T-helper 2 cell (primary cell): ENCODE measurements at places on chromosomes 4 and X.

GRCh38 chr4:84681486-84682274 lies 98.8 kb downstream of the CDS1 start:
- no peak for DNase-seq

GRCh38 chr4:138182838-138183426 lies 59.2 kb downstream of the SLC7A11 start:
- no peak for DNase-seq

- DNase-seq: no peak
These were observed 39.7 kb downstream of the CPLX1 start for GRCh38 chr4:786074-786741.

GRCh38 chr4:155900381-155900780 lies 3.1 kb upstream of the TDO2 start:
- no peak for DNase-seq

DNA sequence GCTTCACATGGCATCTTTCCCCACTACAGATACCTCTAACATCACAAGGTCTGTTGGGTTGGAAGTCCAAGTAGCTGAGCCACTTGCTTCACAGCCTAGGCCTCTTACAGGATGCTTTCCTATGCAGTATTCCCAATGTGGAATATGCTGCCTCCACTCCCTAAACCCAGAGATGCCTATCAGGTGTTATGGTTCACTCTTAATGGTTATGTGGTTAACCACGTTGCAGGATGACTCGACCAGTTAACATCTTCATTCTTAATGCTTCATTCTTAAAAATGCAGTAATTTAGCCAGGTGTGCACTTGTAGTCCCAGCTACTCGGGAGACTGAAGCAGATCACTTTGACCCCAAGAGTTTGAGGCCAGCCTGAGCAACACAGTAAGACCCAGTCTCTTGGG lies 24.2 kb downstream of the HAUS3 start:
- no peak for DNase-seq

DNA sequence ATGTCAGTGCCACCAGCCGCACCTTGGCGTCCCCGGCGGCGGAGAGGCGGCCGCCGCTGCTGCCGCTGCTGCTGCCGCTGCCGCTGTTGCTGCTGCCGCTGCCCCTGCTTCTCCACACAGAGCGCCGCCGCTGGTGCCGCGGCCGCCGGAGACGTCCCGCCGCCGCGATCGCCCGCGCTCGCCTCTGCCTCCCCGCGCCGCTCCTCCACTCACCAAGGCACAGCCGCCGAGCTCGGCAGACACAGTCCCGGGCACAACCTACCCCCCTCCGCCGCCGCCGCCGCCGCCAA lies at the start of gene PPP3CA:
Gene PPP3CA, minus strand, starts transcription at position 260 of the 290 bp plus-strand sequence.
- no peak for DNase-seq

- no peak for DNase-seq
These were observed 5.1 kb downstream of the DTHD1 start for GRCh38 chr4:36286481-36286871.

GRCh38 chr4:118850488-118851173 lies 14.7 kb upstream of the SEC24D start:
- DNase-seq: no peak

- peak; percentile 11 for DNase-seq
These were observed 203.9 kb upstream of the LEF1 start for GRCh38 chr4:108372681-108373080.

DNA sequence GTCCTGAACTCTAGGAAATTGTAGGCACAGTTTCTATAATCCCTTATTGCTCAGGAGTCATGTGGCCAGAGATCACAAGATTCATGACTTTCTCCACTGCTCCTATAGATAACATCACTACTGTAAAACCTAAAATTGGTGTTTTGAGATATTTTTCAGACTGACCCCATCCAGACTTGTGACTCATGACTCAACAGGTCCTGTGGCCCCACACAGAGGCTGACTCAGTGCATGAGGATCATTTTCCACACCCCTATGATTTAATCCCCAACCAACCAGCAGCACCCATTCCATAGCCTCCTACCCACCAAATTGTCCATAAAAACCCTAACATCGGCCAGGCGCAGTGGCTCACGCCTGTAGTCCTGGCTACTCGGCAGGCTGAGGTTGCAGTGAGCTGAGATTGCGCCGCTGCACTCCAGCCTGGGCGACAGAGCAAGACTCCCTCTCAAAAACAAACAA lies 13.2 kb upstream of the XIAP start:
- no peak for DNase-seq

DNA sequence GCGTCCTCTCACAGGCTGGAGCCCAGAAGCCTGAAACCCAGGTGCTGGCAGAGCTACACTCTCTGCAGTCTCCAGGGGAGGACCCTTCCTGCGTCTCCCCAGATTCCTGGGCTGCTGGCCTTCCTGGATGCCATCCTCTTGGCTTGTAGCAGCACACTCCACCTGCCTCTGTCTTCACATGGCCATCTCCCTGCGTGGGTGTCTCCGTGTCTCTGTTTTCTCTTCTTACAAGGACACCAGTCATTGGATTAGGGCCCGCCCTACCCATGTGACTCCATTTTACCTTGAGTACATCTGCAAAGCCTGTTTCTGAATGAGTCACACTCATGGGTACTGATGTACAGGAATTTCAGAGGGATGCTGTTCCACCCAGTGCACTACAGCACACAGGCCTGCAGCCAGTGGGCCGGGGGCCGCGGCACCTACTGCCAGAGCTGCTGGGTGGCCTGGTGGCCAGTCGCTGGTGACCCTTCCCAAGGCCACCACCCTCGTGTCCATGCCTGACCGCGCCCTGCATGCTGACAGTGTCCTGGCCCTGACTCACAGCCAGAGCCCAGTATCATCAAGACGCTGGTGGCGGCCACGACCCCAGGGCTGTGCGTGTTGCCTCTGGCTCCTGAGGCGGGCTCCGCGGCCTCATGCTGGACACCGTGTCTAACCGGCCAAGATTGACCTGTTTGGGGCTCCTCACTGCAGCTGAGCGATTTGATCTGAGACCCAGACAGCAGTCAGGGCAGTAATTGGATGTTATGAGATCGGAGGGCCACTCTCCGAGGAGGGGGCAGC lies 63.6 kb upstream of the NKX1-1 start:
- no peak for DNase-seq

DNA sequence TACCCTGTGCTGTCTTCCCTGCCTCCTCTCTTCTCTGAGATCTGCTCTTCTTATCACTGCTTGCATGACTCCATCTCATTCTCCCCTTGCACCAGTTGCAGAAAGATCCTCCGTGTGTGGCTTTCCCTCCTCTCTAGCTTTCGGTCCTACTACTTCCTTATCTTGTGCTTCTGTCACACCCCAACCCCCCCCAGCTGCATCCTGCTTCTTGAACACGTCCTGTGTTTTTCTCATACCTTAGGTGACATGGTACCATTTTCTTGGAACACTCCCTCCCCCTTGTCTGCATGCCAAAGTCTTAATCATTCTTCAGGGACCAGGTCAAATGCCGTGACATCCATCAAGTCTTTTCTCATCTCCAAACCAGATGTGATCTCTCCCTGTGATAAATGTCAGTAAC lies 46.4 kb downstream of the FHL1 start:
- peak; percentile 27 for DNase-seq

- DNase-seq: no peak
These were observed 151.3 kb downstream of the USP46 start for GRCh38 chr4:52507774-52508173.

GRCh38 chr4:184282251-184282713 lies 64.6 kb upstream of the ENPP6 start:
- DNase-seq: peak; percentile 92

GRCh38 chr4:79334783-79335182 lies 8.9 kb upstream of the NAA11 start:
- no peak for DNase-seq

GRCh38 chr4:147182041-147182440 lies 236.4 kb upstream of the TTC29 start:
- DNase-seq: no peak

DNA sequence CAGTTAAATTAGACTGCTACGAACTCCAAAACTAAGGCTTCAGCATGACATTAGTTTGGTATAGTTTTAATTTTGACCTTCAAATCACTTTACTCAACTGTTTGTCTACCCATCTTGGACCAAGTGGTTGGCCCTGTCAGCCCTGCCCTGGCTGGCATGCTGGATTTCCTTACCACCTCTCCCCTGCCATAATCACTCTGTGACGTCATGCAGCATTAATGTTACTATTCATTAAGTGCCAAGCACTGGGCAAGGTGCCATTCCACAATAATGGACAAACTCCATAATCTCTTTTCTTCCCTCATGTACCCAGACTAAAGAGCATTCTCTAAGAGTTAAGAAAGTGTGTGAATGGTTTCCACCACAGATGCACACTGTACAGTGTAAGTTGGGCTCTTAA lies 277.0 kb upstream of the INTU start:
- no peak for DNase-seq

DNA sequence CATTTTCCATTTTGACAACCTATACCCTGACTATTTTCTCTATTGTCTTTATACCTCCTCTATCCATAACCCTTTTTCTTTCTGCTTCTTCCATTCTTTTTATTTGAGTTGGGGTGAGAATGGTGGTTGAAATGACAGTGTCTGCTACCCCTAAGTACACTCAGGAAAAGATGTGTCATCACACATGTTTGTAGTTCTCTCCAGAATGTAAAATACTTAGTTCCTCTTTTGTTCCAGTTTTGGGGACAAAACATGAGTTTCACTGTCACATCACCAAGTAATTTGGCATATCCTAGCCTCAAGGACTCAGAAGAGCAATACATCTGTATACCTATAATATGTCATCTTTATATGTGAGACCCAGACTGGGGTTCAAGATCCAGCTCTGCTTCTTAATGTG lies 90.3 kb downstream of the COMMD8 start:
- no peak for DNase-seq

DNA sequence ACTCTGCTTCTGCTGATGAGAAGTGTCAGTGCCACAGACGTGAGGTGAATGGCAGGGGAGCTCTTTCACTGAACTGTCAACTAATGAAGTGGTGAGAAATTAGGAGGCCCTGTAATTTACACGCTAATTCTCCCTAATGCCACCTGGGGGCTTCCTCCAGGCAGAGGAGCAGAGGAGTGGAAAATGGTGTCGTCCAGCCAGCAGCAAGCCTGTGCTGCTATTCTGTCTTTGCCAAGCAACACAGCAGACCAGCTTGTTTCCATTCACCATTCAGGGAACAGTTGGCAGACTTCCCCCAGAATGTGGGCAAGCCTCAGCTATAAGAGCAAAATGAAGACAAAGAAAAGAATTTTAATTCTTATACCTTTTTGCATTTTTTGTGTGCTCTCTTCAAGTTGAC lies 245.2 kb upstream of the TET2 start:
- no peak for DNase-seq
